HFFc6 (cell line): ENCODE measurements at places on chromosomes 13 and 19. TPM values are rescaled to one million over a fixed set of nuclear protein-coding genes. Genes with fewer than 3 reads are reported as not detected.

The PRR36 gene
- total RNA-seq = 0.06 to 0.07 TPM in 2 of 3 replicates, not detected in the other

DNA sequence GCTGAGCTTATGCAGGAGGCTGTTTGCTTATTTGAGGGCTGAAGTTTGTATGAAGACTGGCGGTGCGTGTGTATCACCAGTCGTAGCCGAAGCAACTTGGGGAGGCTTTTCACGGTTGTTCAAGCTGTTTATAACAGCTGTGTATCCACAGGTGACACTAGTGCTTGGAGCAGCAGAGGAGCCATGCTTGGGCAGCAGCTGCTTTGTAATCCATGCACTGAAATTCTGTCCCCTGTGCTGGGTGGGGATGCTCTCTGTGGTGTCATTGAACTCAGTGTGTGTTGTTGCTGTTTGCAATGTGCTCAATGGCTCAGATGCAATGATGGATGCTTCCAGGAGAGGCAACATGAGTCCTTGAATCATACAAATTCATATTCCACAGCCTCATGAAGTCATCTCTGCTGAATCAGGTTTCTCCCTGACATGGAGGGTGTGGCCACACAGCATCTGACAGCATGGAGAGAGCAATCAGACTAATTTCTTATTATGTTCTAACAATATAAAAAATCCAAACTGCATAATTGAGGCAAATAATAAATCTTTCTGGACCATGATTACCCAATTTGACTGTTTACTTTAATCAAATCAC, 18.8 kb upstream of the GTF3A start:
- no peak for DNase-seq

DNA sequence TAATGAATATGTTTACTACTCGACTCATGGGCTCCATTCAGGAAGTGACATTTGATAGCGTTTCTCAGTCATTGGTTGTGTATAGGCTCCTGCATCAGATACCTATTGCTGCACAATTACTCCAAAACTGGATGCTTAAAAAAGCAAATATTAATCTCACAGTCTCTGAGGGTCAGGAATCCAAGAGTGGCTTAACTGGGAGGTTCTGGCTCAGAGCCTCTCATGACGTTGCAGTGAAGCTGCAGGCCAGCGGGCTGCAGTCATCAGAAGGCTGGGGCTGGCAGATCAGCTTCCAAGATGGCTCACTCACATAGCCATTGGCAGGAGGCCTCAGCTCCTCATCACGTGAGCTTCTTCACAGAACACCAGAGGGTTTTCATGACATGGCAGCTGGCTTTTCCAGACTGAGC, 525.1 kb upstream of the NBEA start:
- peak; percentile 81 for DNase-seq

- no peak for DNase-seq
These were observed 106.5 kb downstream of the LHFPL6 start for GRCh38 chr13:39496506-39496905.

DNA sequence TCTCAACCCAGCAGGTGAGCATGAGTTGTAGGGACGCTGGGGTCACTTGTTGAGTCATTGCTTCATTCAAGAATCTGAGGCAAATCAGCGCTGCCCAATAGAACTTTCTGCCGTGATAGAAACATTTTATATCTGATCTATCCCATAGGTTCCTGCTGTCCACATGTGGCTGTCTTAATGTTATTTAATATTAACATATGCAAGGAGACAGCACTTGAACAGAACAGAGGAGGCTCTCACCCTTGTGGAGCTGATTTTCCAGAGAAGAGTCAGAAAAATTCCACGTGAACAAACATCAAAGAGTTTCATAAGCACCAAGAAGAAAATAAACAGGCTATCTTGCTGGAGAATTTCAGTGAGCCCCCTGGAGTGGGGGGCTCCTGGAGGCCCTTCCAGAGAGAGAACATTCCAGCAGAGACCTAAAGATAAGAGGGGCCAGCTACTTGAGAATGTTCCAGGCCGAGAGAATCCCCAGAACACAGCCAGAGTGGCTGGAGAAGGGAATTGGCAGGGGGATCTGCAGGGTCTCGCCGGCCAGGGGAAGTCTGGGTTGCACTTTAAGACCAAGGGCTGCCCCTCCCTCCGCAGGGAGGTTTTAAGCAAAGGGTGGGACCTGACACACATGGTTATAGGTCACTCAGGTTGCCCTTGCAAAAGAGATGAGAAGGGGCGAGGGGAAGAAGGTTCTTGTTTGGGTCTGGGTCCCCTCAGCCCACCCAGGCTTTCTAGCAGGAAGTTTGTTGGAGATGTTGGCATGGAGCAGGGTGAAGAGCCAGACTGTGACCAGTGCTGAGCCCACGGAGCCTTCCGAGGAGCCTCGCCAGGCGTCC, 135.7 kb downstream of the CRYL1 start:
- no peak for DNase-seq

The GNA15 gene
- not detected in 3 replicates for total RNA-seq
